ENCODE measurements at places on chromosomes 5 and 9. TPM values are rescaled to one million over a fixed set of nuclear protein-coding genes. Genes with fewer than 3 reads are reported as not detected.

- DNase-seq = peak; percentile 20
Observed at GRCh38 chr5:82749461-82749820, 327.8 kb downstream of the TMEM167A start.

- no peak for DNase-seq
Observed at GRCh38 chr5:132873930-132874271, 433 bp downstream of the LEAP2 start.

GRCh38 chr9:28921857-28922500, 1348.7 kb upstream of the C9orf72 start:
- no peak for DNase-seq

DNA sequence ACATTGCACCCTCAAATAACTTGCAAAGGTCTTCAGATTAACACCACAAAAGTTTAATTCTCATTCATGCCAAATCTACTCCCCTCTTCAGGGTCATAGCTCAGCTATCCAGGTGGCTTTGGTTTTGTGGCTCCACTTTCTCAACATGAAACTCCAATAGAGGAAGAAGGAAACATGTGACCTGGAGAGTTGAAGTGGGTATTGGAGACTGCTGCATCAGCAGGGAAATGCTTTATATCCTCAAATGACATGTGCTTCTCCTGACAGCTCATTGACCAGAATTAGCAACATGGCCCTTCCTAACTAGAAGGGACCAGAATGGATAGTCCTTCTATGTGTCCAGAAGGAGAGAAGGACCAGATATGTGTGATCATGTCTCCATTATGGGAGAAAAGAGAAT, 73.6 kb downstream of the TLR4 start:
- DNase-seq = no peak

DNA sequence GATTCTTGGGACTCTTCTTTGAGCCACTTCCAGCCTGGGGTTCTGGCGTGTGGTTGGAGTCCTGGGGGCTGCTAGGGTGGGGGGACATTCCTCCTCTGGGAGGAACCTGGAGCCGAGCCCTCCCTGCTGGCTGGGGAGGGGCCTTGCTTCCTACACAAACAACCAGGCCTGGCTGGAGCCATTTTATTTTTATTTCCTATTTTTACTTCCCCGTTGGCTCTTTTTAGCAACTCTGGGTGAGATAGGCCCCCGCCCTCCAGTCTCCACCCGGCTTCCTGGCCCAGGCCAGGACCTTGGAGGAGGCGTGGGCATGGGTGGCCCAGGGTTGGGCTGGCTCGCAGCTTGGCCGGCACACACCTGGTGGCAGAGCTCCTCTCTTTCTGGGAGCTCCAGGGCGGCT, 15.1 kb downstream of the RXRA start:
- no peak for DNase-seq

GRCh38 chr5:128384068-128384467, 154.0 kb downstream of the FBN2 start:
- no peak for DNase-seq

DNA sequence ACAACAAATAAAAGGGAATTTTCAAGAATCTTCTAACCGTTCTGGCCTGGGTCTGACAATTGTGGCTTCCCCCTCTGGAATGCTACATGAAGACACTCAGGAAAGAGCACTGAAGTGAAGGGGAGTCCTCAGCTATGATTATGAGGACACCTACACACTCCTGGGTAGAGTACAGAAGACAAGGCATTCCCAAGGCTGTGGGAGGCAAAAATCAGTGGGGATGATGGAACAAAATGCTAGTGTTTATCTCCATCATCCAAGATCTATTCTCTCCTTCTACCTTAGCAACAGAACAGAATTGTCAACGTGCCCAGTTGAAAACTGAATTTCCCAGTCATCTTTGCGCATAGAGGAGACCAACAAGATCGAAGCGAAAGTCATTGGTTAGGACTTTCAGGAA, 130.1 kb upstream of the LARP1 start:
- no peak for DNase-seq

GRCh38 chr9:91500509-91501014, 76.9 kb upstream of the NFIL3 start:
- peak; percentile 95 for DNase-seq

- DNase-seq = peak; percentile 95
Observed at GRCh38 chr5:109656829-109657228, 32.9 kb upstream of the MAN2A1 start.

- no peak for DNase-seq
Observed at GRCh38 chr5:83531661-83532060, 60.1 kb downstream of the VCAN start.

GRCh38 chr9:95491543-95492320, 25.0 kb downstream of the PTCH1 start:
- no peak for DNase-seq

DNA sequence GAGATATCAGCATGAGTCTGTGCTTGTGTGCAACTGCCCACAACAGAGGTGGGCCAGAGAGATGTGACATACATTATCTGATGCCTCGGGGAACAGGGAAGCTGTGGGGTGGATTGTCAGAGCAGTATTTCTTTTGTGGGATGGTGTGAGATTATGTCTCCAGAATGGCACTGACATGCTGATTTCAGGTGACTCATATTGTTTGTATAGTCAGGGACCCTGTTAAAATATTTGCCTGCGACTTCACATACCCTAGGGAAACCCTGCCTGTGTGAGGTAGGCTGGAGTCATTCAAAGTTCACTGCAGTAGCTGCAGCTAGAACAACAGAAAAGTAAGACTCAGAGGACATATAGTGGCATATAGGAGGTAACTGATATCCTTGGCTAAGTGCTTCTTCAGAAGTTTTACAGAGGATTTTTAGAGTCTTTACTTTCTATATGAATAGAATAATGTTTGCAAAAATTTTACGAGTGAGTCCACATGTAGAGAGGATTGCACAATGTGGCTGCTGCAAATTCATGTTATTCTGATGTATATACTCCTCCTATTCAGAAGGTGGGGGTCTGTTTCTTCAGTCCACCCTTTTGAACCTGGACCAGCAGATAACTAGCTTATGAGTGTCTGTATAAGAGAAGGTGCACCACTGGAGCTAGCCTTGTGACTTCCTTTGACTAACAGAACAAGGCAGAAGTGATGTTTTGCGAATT, 89.3 kb downstream of the MACIR start:
- peak; percentile 61 for DNase-seq

GRCh38 chr9:121376214-121376830, 6.3 kb upstream of the STOM start:
- DNase-seq = no peak

GRCh38 chr5:86644843-86645242, 27.1 kb downstream of the COX7C start:
- DNase-seq = no peak

DNA sequence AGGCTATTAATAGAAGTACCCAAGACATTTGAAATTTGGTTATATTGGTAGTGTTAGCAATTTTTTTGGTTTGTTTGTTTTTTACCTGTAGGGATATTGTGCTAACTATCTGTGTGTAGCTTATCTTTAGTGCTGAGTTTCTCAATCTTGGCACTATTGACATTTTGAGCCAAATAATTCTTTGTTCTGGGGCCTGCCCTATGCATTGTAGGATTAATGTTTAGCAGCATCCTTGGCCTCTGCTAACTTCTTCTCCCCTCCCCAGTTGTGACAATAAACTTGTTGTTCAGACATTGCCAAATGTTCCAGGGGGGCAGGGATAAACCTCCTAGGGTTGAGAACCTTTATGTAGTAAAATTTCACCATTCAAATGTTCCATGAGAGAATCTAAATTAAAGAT, 4.0 kb downstream of the FBXO4 start:
- no peak for DNase-seq

GRCh38 chr9:99820685-99821395, 845 bp upstream of the NR4A3 start:
- peak; percentile 71 for DNase-seq

GRCh38 chr9:136599811-136600660, 54.2 kb upstream of the NOTCH1 start:
- no peak for DNase-seq

- peak; percentile 42 for DNase-seq
Observed at GRCh38 chr5:16600397-16600796, 16.4 kb downstream of the RETREG1 start.

GRCh38 chr5:180133971-180134508, 62.5 kb upstream of the RNF130 start:
- no peak for DNase-seq

GRCh38 chr5:164115420-164115819, 610.0 kb downstream of the MAT2B start:
- DNase-seq = no peak

SHISAL2B gene
- total RNA-seq = not detected

PCA3 gene
- total RNA-seq = not detected

GADD45G gene
- 9.3 TPM for total RNA-seq

RBM18 gene
- total RNA-seq = 22.3 TPM

ABCA1 gene
- total RNA-seq = 0.83 TPM

LCN1 gene
- total RNA-seq = not detected
